ENCODE measurements at places on chromosomes 1 and 21.

DNA sequence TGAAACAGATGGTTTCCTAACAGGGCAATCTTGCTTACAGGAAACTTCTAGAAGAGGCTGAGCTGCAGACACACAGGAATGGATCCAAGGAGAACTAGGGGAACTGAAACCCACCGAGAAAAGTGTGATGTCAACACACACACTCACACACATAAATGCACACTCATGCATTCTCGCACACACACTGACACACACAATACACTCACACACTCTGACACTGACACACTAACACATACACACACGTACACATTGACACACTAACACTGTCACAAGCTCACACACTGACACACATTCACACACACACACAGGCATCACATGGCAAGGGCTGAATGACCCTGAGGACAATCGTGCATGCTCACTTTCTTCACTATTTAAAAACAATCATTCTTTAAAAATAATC, 142.7 kb downstream of the NPHP4 start:
- no peak for DNase-seq

DNA sequence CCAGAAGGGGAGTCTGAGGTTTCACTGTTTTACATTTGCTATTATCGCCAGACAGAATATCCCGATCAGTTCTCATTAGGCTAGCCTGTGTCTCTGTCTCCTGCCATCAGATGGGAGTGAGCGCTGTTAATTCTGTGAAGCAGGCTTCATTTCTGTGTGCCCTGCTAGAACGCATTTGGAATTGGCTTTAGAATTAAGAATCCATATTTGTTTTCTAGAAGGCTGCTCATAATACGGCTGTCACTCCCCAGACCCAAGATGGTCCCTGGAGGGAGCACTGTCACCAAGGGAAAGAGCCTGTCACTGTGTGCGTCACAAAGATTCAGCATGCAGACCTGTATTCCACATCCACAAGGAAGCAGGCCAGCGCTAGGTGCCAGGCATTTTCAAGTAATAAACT, 49.2 kb downstream of the CASQ2 start:
- DNase-seq = no peak

GRCh38 chr1:17687145-17687544, 68.0 kb upstream of the ACTL8 start:
- no peak for DNase-seq

GRCh38 chr1:219339466-219339865, 165.8 kb downstream of the LYPLAL1 start:
- no peak for DNase-seq

DNA sequence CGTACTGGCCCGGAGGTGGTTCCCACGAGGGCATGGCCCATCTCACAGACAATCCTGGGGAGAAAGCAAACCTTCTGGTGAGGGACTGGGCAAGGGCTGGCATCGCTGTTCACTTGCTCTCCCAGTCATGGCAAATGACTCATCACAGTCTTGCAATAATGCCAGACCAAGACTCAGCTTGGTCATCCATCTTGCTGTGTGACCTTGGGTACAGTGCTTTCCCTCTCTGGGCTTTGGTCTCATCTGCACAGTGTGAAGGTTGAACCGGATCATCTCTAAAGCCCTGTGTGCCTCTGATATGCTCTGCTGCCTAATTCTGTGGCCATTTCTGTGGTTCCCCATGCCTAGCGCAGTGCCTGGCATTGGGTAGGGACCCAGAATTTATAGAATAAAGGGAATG, 143.6 kb upstream of the CD34 start:
- DNase-seq = no peak

GRCh38 chr1:116454940-116455339, 81.9 kb downstream of the ATP1A1 start:
- DNase-seq = no peak

GRCh38 chr1:17540255-17541001, 930 bp downstream of the ARHGEF10L start:
- DNase-seq = no peak

- no peak for DNase-seq
Observed at GRCh38 chr1:20632386-20632785, 872 bp upstream of the PINK1 start.

DNA sequence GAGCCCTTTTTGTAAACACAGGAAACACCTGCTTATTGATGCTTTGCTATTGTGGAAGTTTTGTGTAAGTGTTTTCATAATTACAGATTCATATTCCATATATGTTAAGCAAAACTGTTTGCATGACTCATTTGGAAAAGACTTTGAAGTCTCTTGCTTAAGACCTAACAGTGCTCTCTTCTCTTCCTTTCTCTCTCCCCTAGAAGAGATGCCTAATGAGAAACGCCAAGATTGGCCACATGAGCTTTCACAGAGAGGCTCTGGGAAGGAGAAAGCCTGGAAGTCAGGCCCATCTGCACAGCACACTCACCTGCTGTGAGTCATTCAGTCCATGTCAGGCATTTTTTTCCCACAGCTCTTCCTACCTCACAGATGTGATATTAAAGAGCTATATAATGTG, 101.6 kb upstream of the PALMD start:
- no peak for DNase-seq

DNA sequence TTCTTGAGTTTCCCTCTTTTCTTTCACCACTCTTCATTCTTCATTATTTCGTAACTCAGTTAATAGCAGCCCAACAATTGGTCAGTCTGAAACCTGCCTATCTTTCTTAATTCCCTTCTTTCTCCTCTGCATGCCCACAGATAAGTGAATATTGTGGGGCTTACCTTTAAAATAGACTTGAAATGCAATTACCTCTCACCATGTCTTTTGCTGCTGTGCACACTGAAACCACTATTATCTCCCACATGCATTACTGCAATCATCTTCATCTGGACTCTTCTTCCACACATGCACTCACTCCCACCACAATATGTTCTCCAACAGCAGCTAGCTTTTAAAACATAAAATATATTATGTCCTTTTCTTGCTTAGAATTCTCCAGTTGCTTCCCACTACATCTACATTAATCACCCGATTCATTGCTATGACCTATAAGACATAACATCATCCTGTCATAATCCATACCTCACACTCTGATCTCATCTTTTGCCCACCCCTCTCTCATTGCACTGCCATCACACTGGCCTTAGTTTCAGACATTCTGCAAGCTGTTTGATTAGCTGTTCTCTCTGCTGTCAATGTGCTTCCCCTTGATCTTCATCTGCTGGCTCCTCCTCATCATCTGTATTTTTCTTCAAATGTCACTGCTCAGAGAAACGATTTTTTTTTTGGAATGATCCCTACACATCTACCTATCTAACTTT, 304.8 kb downstream of the PTPRC start:
- DNase-seq = no peak

All from stimulated activated CD8-positive, alpha-beta memory T cell treated with anti-CD3 and anti-CD28 coated beads, Interleukin-12 subunit alpha, Interleukin-12 subunit beta, amount 100 ng/mL, for 1 hour (primary cell).